ENCODE measurements at places on chromosomes 4 and X.

- DNase-seq: no peak
Observed at GRCh38 chr4:76504613-76505465, 69.8 kb downstream of the SHROOM3 start.

GRCh38 chr4:187212446-187213080, 488.9 kb upstream of the FAT1 start:
- DNase-seq: no peak

- no peak for DNase-seq
Observed at GRCh38 chrX:2391869-2392606, 108.7 kb downstream of the DHRSX start.

DNA sequence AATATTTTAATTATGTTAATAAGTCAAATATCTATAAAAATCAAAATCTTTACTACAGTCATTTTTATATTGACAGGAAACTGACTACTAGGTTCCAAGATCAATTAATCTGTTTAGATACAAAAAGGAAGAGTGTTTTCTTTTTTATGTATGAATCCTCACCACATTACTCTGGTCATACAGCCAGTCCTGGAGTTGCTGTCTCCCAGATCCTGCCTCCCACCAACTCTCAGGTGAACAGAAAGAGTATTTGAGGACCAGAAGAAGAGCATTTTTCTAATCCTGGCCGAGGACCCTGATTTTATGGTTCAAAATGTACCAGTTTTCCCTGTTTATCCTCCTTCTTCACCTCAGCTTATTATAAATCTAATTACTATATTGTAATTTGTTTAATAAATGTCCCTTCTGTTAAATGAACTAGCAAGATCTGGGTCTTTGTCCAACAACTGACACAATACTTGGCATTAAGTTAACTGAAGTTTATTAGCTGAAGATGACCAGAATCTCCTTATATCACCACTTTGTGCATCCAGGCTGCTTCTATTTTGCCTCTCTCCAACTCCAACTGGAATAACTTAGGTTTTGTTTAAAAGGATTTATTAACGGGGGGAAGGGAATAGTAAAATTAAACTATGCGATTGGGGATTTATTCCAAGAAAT, 224.4 kb upstream of the PCDH7 start:
- no peak for DNase-seq

GRCh38 chrX:16593801-16594200, 56.2 kb upstream of the S100G start:
- DNase-seq: no peak

GRCh38 chr4:23458054-23458453, 431.8 kb downstream of the PPARGC1A start:
- no peak for DNase-seq

- no peak for DNase-seq
Observed at GRCh38 chr4:98706200-98706813, 47.9 kb upstream of the TSPAN5 start.

DNA sequence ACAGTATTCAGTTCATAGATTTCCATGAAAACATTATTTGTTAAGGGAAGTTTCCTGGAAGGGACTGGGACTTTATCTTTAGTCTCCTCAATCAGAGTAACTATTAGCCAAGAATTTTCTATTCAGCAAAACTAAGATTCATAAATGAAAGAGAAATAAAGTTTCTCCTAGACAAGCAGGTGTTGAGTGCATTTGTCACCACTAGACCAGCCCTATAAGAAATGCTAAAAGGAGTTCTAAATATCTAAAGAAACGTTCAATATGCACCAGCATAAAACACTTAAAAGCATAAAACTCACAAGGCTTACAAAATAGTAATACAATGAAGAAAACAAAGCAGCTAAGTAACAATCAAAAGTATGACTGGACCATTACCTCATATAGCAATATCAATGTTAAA, 423.0 kb downstream of the TECRL start:
- DNase-seq: no peak

DNA sequence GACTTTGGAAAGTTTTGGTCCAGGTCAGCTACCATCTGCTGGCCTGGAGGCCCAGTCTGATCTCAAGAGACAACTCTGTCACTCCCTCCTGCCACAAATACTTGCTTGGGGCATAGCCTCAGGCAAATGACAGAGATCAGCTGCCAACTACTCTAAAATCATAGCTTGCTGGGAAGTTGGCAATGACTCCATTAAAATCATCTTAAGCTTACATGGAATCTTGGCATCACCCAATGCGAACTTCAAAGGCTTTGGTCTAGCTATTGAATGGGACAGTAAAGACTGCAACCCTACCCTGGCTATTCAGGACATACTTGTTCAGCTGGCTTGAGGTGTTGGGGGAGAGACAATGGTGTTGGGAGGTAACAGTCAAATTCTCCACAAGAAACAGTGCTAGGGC, 7.0 kb upstream of the USO1 start:
- DNase-seq: no peak

GRCh38 chr4:37793562-37793961, 32.9 kb upstream of the PGM2 start:
- no peak for DNase-seq

DNA sequence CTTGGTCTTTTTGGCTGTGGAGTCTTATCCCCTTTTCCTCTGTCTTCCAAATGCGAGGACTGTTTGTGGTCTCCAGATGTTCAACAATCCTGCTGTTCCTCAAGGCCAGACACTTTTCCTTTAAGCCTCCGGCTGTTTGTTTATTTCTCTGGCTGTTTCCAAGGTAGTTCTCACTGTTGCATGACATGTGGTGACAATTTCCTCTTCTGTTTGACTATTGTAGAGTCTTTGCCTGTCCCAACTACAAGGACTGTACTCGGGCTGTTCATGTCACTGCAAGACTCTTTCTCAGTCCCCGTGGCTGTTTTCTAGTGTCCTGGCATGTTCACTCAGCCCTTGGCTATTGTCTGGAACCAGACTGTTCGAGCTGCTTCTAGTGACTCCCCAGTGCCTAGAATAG, 50.6 kb downstream of the ZNF157 start:
- no peak for DNase-seq

DNA sequence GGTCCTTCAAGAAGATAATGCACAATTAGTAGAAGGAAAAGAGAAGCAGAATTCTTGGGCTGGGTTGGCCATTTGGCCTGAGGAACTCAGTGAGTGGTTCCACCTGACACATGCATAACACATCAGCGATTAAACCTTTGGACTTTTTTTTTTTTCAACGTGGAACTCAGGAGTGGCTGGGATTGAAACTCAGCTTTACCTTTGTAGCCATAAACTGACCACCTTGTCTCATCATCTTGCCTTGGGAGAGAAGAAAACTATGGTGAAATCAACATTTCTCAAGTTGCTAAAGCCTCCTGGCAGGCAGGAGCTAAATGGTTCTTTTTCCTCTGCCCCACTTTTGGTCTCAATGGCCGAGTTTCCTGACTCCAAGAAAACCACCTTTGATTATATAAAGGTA, 16.3 kb downstream of the PTTG2 start:
- DNase-seq: no peak

DNA sequence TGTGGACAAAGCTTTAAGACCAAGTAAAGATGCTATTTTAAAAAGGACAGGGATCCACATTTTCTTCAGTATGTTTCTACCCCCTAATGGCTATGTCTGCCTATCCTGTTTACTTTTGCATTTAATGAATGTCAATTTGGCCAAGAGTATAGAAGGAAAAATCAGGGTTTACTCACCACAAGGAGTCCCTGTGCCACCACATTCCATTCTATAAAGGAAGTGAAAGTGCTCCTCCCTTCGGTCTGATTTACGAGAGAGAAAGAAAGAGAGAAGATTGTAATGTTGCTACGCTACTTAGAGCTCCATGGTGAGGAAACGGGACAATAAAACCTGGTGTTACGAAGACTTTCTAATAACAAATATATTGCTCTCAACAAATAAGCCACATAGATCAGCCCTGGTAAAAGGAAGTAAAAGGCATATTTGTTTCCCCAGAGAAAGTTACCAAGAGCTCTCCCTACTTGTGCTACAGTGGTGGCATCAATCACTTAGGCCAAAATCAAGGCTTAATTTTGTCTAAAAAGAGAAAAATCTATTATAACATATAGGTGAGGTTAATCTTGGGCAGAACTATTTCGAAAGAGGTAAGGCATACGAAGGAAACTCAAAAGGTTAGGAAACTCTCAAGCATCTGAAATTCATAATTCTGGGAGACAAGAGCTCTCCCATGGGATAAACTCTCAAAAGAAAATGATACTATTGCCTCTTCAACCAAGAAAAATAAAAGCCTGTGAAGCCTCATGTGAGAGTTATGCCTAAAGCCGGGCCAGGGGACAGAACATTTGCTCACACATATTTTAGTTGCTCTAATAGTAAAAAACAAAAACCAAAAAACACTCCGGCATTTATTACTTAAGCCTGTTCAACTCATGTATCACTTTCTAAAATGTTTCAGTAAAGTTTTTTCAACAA, 29.5 kb downstream of the TAPT1 start:
- no peak for DNase-seq

- DNase-seq: no peak
Observed at GRCh38 chr4:24473309-24473721, 111.0 kb downstream of the DHX15 start.

DNA sequence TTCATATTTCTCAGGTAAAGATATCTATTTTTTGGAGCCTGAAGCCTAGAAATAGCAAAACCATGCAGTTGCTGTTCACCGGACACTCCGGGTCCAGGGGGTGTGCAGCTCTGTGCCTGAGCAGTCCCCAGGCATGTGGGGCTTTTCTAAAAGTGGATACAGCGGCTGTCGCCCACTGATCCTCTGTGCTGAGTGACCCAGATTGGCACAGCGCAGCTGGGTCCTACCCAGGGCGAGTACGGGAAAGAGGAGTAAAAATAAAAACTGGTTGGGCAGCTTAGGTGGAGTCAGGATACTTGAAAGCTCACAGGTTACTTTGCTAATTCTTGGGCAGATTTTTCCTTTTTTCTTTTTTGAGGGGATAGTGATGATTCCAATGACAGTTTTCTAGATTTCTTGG, 118.8 kb downstream of the UCHL1 start:
- DNase-seq: no peak

DNA sequence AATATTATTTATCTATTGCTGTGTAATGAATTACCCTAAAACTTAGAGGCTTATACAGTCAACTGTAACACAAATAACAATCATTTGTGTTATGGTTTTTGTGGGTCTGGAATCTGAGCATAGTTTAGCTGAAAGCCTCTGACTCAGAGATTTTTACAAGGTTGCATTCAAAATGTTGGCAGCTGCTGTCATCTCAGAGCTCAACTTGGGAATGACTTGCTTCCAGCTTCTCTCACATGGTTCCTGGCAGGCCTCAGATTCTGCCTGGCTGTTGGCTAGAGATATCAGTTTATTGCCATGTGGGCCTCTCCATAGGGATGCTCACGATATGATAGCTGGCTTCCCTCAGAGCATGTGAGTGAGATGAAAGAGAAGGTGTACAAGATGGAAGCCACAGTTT, 70.2 kb upstream of the BRWD3 start:
- no peak for DNase-seq

GRCh38 chr4:40749717-40750460, at the start of gene NSUN7:
TSS of gene NSUN7 (plus strand) at chr4:40749955. CDS start at chr4:40750694, 739 bp downstream.
- no peak for DNase-seq

- no peak for DNase-seq
Observed at GRCh38 chr4:26020083-26020668, 106.2 kb downstream of the SMIM20 start.

GRCh38 chr4:169627307-169627706, 6.9 kb downstream of the CLCN3 start:
- DNase-seq: no peak

DNA sequence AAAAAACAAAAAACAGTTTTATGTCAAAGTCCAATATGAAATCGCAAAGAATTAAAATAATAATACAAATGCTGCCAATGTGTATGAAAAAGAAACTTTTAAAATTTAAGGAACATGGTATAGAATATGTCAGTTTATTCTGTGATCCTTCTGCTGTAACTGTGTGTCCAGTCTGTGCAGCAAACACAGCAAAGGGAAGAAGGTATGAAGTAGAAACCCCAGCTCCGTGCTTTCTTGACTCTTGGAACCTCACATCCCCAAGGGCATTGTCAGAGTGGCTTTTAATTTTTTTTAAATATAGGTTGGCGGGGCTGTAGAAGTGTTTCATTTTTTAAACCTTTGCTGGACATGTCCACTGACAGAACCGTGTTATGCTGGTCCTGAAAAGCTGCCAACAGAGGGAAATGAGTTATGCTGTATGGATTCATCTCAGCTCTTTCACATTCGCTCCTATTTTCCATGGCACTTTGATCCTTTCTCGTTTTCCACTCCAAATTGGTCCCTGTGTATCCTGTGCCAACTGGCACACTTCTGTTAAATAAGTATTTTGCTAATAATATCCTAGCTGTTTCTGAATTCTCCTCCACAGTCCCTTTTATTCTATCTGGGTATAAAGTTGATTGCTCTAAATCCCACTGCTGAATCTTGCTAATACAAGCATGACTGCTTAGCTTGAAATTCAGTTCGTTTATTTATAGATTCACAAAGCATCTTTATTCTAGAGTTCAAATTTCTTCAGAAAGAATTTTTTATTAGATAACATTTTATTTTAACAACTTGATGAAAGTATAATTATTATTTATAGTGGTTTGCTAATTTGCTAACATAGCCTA, 127.0 kb upstream of the DDIT4L start:
- no peak for DNase-seq

- DNase-seq: no peak
Observed at GRCh38 chr4:143246977-143247376, 62.3 kb downstream of the USP38 start.

DNA sequence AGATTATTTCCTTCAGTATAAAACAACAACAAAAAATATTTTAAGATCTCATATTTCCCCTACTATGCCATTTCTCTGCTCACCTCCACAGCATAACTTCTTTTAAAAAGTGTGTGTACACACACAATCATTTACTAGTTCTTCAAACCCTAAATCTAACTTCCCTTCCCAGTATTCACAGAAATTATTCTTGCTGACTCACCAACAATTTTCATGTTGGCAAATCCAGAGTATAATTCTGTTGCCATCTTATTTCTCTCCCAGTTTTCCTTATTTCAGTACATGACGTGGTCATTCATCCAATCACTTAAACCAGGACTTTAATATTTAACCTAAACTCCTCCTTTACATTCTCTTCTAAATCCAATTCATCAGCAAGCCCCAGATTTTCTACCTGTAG, 11.4 kb upstream of the RAP1GDS1 start:
- DNase-seq: no peak

- DNase-seq: no peak
Observed at GRCh38 chrX:123731987-123732669, 724 bp downstream of the THOC2 start.

DNA sequence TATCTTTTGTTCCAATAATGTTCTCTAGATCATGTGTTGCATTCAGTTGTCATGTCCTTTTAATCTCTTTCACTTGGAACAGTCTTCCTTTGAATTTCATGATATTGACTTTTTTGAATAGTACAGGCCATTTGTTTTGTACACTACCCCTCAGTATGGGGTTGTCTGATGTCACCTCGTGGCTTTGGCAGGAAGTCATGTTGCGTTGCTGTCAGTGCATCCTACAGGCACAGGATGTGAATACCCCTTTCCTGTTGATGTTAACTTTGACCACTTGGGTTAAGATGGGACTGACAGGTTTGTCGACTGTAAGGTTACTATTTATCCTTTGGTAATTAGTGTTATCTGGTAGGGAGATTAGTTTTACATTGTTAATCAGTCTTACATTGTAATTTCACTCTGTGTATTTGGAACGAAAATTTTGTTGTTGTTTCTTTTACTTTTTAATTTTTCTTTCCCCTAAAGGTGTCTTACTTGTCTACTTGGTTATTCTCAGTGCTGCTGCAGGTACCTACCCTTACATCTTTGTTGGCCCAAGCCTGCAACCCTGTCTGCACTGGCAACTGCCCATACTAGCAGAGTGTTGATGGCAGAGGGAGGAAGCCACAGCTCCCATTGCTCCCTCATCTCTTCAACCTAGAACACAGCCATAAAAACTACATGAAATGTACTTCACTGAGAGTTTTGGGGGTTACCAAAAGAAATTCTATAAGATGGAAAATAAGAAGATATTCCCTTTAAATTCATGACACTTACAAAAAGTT, 14.7 kb upstream of the ATP8A1 start:
- no peak for DNase-seq
